NAMALWA (cell line): ENCODE measurements at places on chromosomes 12 and 14.

- DNase-seq, result no peak
Observed at GRCh38 chr12:26275313-26276131, 80.1 kb downstream of the SSPN start.

- no peak for DNase-seq
Observed at GRCh38 chr14:73567358-73567757, 1.7 kb upstream of the ACOT2 start.

DNA sequence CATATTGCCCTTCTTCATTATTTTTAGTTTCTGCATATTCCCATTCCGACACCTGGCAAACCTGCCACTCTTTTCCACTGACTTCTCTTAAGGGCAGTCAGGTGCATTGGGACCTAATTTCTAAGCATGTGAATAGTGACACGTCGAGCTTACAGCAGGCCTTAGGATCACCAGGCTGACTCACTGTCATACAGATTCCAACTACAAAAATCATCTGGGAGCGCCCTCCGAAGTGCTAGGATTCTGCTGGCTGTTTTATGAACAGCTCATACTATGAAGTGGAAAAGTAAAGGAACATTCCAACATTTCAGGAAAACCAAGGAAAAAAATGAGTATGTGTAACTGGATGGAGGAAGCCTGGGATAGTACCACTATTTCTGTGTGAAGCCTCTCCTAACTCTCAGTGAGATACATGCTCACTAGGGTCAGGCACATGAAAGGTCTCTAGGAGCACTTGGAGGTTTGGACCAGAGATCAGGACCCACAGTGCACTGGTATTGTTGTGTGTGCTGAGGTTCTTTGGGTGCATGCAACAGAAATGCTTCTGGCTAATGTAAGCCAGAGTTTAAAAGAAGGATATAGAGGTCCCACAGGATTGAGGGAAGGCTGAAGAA is 257.4 kb downstream of the ZFP36L1 start:
- no peak for DNase-seq

DNA sequence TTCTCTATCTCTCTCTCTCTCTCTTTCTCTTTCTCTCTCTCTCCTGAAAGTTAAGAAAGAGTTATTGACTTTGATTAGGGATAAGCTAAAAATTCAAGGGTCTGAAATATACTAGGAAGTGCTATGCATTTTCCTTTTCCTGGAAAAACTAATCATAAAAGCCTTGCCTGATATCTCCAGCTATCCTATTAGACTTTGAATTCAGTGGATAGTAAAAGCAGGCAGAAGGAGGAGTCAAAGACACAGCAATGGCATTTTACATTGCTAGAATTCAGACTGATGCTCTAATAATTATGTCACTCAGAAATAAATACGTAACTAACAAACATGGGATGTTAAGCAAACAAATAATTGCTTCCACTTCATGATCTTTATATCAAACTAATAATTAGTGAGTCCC is 272.0 kb downstream of the SSPN start:
- no peak for DNase-seq

GRCh38 chr12:75642226-75642625 is 130.8 kb upstream of the KRR1 start:
- DNase-seq, result no peak

GRCh38 chr12:1926251-1926657 is 7.8 kb upstream of the CACNA2D4 start:
- no peak for DNase-seq

DNA sequence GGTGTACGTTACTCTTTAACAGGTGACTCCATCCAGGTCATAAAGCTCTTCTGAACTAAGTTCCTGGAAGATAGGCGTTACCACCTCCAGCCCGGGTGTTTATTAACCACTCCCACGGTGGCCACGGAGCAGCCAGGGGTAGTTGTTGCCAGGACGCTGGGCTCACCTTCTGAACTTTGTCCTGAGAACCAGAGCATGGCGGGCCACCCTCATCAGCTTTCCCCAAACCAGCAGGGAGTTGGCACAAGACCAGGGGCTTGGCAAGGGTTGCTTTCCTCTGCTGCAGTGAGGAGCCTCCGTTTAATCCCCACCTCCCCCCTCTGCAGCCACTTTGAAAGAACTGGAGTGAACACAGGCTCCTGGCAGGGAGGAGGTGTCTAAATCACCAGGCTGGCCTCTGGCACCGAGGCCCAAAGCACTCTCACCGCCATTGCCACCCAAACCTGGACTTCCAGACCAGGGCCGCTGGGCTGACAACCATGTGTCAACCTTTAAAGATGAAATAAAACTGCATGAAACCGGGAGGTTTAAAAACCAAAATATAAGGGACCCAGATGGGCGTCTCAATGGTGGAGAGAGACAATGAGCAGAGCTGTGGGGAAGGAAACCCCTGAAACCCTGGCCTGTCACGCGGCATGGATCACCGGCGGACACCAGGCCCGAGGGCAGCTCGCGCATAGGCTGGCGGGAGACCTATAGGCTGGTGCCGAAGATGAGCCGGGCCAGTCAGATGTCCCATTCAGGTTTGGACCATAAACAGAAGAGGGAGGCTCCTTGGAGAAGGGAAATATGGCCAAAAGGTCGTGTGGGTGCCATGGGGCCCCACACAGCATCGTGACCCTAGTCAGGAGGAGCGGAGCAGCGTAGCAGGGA is 30.9 kb upstream of the TDRD9 start:
- DNase-seq, result no peak
